ENCODE measurements at places on chromosomes 5 and 9. TPM values are rescaled to one million over a fixed set of nuclear protein-coding genes. Genes with fewer than 3 reads are reported as not detected.

The ANKRD34B gene
- total RNA-seq = not detected

The PCDHB13 gene
- 11.2 TPM for total RNA-seq

The SUSD3 gene
- 2.4 TPM for total RNA-seq

The POLR3G gene
- 2.7 TPM for total RNA-seq

The DDX41 gene
- total RNA-seq = 68.6 TPM

The LVRN gene
- total RNA-seq = 2.0 TPM

The DMRT2 gene
- 2.7 TPM for total RNA-seq

The BTNL8 gene
- not detected for total RNA-seq

The PKD2L2 gene
- not detected for total RNA-seq

The FRRS1L gene
- total RNA-seq = 28.0 TPM

The COL15A1 gene
- total RNA-seq = 92.2 TPM

The TERT gene
- 1.8 TPM for total RNA-seq

The LCN2 gene
- 21.4 TPM for total RNA-seq

The FAM78A gene
- 3.8 TPM for total RNA-seq

The KIF3A gene
- total RNA-seq = 49.0 TPM

The SLC36A2 gene
- not detected for total RNA-seq

The MARCHF3 gene
- total RNA-seq = 23.3 TPM

The TICAM2 gene
- 2.4 TPM for total RNA-seq

The OTP gene
- not detected for total RNA-seq

The HK3 gene
- 1.9 TPM for total RNA-seq

The GFPT2 gene
- 17.5 TPM for total RNA-seq

The ALDH7A1 gene
- 84.9 TPM for total RNA-seq

The CTXN3 gene
- 4.0 TPM for total RNA-seq

The RABL6 gene
- total RNA-seq = 38.6 TPM

The PCDHB2 gene
- 8.3 TPM for total RNA-seq

The TMOD1 gene
- 13.4 TPM for total RNA-seq

The ALDH1A1 gene
- total RNA-seq = 131 TPM

The QRFP gene
- total RNA-seq = not detected

The MSX2 gene
- total RNA-seq = 0.82 TPM

The MINAR2 gene
- 0.55 TPM for total RNA-seq

The ANXA2R gene
- 1.8 TPM for total RNA-seq

The SNX24 gene
- total RNA-seq = 17.0 TPM

The NR6A1 gene
- 3.2 TPM for total RNA-seq

The NKD2 gene
- total RNA-seq = 18.0 TPM

The SLC23A1 gene
- total RNA-seq = not detected

The CARD9 gene
- total RNA-seq = 7.9 TPM

The BARHL1 gene
- not detected for total RNA-seq

The RPP25L gene
- total RNA-seq = 13.1 TPM

The CCL21 gene
- 16.9 TPM for total RNA-seq

The PLEKHG4B gene
- 10.1 TPM for total RNA-seq

The CCL27 gene
- not detected for total RNA-seq

The HRH2 gene
- total RNA-seq = 1.8 TPM

The TEX48 gene
- not detected for total RNA-seq

The FOXD4L5 gene
- total RNA-seq = 0.22 TPM

The GLDC gene
- 18.4 TPM for total RNA-seq
